ENCODE measurements at places on chromosomes 2 and 18. TPM values are rescaled to one million over a fixed set of nuclear protein-coding genes. Genes with fewer than 3 reads are reported as not detected.

Gene PLEKHH2
- 2.7 TPM for total RNA-seq

Gene CDH2
- 39.2 TPM for total RNA-seq

Gene ANO7
- 2.6 TPM for total RNA-seq

Gene UGT1A10
- total RNA-seq: not detected

Gene RAX
- total RNA-seq: not detected

Gene SIGLEC15
- 4.8 TPM for total RNA-seq

Gene ARHGAP28
- 10.0 TPM for total RNA-seq

Gene CLEC4F
- not detected for total RNA-seq

GRCh38 chr2:69213782-69214181, 173.2 kb downstream of the GFPT1 start:
- H3K27me3 ChIP-seq: no peaks in the 10 kb centered on the region
- DNase-seq: no peak
- H3K4me1 ChIP-seq: no peaks in the 10 kb centered on the region
- H3K27ac ChIP-seq: no peak overlapping the region
- no peaks in the 10 kb centered on the region for H3K36me3 ChIP-seq
- no peak overlapping the region for H3K4me3 ChIP-seq

DNA sequence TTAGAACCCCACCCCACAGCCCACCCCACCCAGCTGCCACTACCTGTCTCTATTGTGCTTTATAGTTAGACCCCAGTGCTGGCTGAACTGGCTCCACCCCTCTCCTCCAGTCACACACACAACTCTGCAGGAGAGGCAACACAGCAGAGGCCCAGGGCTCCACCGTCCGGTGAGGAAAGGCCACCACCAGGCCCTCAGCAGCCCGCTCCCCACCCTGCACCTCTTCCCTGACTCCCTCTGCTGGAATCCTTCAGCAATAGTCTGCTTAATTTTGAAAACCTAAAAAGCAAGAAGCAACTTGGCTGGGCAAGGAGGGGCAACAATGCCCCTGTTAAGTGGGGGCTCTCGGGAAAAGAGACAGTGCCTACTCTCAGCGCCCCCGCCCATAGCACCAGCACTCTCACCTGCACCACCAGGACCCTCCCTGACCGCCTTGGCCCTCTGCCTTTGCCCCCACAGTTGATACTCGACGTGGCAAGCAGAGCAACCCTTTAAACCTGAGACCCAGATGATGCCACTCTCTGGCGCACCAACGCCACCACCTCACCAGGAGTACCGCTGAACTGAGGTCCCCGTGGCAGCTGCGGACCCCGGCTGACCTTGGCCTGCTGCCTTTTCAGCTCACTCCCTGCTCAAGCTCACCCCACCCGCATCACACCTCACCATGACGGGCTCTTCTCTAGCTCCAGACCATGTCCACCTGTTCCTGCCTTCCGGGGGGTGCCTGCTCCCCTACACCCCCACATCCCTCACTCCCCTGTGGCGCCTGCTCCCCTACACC, 45.7 kb downstream of the NDUFA10 start:
- peaks cover 35% of the 10 kb centered on the region for H3K36me3 ChIP-seq
- no peaks in the 10 kb centered on the region for H3K27me3 ChIP-seq
- H3K27ac ChIP-seq: no peak overlapping the region
- H3K4me1 ChIP-seq: no peaks in the 10 kb centered on the region

GRCh38 chr2:69525261-69525660, 88.0 kb upstream of the NFU1 start:
- H3K27ac ChIP-seq: no peak overlapping the region
- H3K4me3 ChIP-seq: no peak overlapping the region
- no peaks in the 10 kb centered on the region for H3K4me1 ChIP-seq
- DNase-seq: no peak
- H3K27me3 ChIP-seq: no peaks in the 10 kb centered on the region
- peaks cover 9% of the 10 kb centered on the region for H3K36me3 ChIP-seq

DNA sequence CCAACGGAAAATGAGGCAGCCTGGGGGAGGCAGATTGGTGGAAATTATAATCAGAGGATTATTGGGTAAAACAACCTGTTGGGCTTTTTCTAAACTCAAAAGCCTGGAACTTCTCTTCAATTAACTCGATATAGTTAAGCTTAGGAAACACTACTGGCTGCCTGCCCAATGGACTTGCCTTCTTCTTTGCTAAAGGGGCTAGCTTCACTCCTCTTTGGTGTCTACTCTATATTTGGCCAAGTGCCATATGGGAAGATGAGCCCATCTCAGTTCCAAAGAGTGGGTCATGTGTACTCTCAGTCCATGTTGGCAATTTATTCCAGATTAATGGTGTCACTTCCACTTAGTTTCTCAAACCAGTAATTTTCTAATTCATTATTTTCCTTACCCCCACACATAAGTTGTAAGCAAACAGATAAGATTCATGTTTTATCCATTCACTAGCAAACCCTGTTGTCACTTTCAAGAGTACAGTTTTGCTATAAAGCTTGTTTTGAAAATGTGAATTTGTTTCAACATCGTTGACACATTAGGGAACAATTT, 34.3 kb downstream of the DARS1 start:
- H3K4me1 ChIP-seq: peaks cover 30% of the 10 kb centered on the region
- no peak overlapping the region for H3K27ac ChIP-seq
- no peaks in the 10 kb centered on the region for H3K27me3 ChIP-seq
- DNase-seq: no peak
- H3K36me3 ChIP-seq: peaks cover 18% of the 10 kb centered on the region

DNA sequence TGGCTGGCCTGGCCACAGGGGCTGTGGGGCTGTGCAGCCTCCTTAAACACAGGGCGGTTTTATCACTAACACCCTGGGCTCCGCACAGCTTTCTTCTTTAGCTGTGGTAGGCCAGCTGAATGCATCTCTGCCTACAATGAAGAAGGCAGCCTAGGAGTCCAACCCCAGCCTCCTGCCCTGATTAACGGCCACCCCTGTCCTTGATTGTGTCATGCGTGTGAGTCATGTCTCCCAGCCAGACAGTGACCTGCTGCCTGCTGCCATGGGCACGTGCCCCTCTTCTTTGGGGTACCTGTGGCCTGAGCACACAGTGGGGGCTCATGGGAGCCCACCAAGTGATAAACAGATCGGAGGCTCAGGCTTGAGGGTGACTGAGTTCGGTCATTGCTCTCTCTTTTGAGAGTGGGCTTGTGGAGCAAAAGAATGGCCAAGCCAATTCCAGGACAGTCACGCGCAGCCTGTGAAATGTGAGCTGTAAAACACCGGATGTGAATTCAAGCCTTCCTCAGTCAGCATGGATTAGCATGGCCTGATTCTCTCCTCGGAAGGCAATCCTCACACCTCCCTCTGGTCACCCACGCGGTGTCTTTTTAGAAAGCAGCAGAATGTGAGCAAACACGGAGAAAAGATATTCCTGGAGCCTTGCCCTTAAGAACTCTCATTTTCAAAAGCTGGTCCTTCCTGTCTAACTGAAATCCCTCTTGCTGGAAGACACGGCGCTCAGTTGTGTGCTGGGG, 144.1 kb downstream of the CELF4 start:
- DNase-seq: no peak
- H3K36me3 ChIP-seq: no peaks in the 10 kb centered on the region
- no peak overlapping the region for H3K4me3 ChIP-seq
- H3K27me3 ChIP-seq: no peaks in the 10 kb centered on the region

DNA sequence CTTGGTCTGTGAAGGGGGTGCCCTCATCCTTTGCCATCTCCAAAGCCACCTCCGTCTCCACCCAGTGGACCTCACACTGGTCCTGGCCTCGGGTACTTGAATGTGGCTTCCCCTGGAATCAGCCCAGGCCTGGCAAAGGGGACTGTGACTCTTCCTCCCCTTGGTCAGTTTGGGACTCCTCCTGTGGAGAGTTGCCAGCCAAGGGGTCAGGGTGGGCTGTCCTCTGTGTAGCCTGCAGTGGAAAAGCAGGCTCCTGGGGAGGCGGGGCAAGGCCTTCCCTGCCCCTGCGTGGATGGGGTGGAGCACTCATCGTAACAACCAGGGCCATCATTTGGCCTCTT, 59.8 kb downstream of the INHBB start:
- peaks cover 16% of the 10 kb centered on the region for H3K4me1 ChIP-seq
- no peak for DNase-seq
- no peak overlapping the region for H3K4me3 ChIP-seq
- H3K36me3 ChIP-seq: no peaks in the 10 kb centered on the region

- H3K36me3 ChIP-seq: no peaks in the 10 kb centered on the region
- DNase-seq: no peak
- no peak overlapping the region for H3K27ac ChIP-seq
- H3K4me1 ChIP-seq: no peaks in the 10 kb centered on the region
- H3K27me3 ChIP-seq: no peaks in the 10 kb centered on the region
Observed at GRCh38 chr18:39655341-39655740, 2089.7 kb upstream of the CELF4 start.

All from PC-3 (cell line).